ENCODE measurements at places on chromosomes 6 and 20.
A peak's percentile ranks its signal among the peaks of the same experiment; 100 is the strongest.

GRCh38 chr6:49937811-49938210 is 26.2 kb downstream of the DEFB114 start:
- DNase-seq, result no peak

DNA sequence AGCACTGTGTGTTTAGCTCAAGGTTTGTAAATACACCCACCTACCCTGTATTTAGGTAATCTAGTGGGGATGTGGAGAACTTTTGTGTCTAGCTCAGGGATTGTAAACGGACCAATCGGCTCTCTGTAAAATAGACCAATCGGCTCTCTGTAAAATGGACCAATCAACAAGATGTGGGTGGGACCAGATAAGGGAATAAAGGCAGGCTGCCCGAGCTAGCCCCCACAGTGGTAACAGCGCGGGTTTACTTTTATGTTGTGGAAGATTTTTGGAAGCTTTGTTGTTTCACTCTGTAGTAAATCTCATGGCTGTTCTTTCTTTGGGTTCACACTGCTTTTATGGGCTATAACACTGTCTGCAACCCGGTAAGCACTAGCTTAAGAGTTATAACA is 32.1 kb upstream of the RANBP9 start:
- no peak for DNase-seq

- DNase-seq, result no peak
Measured at GRCh38 chr20:20761301-20761700, 48.9 kb upstream of the RALGAPA2 start.

DNA sequence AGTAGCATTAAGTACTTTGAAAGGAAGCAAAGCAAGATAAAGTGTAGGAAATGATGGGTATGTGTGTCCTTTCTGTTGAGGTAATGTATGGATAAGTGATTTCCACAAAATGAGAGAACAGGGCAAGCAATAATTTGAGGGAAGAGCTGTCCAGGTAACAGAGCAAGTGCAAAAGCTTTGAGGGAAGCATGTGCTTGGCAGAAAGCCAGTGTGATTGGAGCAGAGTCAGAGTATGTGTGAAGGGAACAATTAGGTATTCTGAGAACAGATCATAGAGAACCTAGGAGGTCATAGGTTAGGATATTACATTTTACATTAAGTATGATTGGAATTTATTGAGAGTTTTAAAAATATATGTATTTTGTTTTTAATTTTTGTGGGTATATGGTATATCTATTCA is 30.2 kb upstream of the MAN1A1 start:
- no peak for DNase-seq

DNA sequence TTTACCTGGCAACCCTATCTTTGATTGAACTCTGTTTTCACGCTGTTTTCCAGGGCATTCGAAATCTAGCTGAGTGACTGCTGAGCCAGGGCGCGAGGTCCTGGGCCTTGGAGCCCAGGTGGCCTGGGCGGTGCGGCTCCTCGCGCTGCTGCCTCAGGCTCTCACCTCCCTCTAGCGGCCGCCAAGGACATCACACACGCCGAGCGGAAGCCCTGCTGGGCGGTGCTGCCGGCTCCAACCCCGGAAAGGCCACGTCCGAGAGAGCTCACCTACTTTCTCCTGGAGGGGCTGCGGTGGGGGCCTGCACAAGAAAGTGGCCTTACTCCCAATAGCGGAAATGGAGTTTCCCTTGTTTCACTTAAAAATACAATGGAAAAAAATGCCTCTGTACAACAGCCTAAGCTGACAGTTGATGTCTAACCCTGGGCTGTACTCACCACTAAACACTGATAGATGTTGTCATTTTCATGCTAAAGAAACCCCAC is 77.7 kb downstream of the ELOVL4 start:
- DNase-seq, result peak; percentile 89

DNA sequence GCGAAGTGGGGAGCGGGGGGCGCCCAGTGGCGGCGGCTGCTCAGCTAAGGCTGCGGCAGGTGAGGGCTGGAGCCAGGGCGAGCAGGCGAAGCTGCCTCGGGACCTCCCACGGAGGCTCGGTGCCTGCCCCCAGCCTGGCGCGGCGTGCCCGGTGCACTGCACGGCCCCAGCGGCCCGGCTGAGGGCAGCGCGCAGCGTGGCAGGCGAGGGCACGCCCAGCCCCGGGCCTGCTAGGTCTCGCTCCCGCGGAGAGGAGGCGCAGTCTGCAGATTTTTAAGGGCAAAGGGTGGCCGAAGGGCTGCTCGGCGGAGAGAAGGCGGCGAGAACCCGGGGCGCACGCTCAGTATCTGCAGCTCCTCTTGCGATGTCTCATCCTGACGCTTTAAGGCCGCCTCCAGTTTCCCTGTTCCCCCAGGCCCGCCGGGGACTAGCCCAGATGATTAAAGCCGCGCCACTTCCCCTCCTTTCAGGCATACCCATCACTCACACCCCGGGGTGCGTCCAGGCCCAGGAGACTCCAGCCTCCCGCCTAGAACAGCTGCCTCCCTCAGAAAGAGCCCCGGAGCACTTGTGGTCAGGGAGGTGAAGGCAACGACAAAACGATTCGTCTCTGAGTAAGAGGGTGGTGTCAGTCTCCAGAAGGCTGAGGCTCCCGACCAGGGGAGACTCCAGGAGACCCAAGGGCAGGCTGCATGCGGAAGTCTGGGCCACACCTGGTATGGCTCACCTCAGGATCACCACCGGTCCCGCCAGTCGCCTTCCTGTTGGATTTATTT is at the start of gene FERMT1:
TSS of gene FERMT1 (minus strand) at position 158 of the 776 bp plus-strand sequence. CDS start 3,476 bp downstream, outside the sequence.
- peak; percentile 76 for DNase-seq

- DNase-seq, result peak; percentile 39
Measured at GRCh38 chr6:37524025-37524969, 24.6 kb upstream of the CCDC167 start.

- DNase-seq, result peak; percentile 12
Measured at GRCh38 chr6:5866547-5867051, 140.1 kb downstream of the NRN1 start.

- DNase-seq, result no peak
Measured at GRCh38 chr6:1774226-1774915, 164.7 kb downstream of the FOXC1 start.

- no peak for DNase-seq
Measured at GRCh38 chr6:38489951-38490350, 149.8 kb downstream of the BTBD9 start.

GRCh38 chr20:47220161-47220582 is 136.3 kb downstream of the ZMYND8 start:
- peak; percentile 61 for DNase-seq

GRCh38 chr20:62064770-62065673 is 659 bp downstream of the TAF4 start:
- peak; percentile 58 for DNase-seq

GRCh38 chr20:2146080-2146867 is 44.6 kb downstream of the STK35 start:
- DNase-seq, result no peak

DNA sequence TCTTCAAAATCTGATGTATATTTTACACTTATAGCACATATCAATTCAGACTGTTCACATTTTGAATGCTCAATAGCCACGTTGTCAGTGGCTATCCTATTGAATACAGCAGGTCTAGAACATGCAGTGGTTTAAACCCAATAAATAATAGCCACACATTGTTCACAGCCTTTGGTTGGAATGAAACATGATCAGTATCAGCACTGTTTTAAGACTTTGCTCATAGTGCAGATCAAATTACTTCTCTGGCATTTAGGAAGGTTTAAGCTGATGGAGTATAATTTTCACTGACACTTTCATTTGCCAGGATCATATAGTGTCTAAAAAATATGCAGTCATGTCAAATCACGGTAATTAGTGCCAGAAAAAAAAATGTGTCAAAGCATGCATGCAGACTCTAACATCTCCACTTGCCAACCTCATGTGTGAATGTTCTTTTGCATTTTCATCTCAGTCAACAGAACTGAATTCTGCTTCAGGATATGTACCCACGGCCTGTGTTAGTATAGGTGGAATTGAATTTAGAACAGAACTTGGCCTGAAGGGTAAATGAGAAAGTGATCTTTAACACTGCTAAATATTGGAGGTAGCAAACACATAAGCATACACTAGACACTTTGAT is 184.1 kb downstream of the SLC24A3 start:
- DNase-seq, result no peak

Data from Calu3 (cell line).